Activated CD4-positive, alpha-beta T cell treated with anti-CD3 and anti-CD28 coated beads, Interleukin-2, amount 10 ng/mL, durations not matched to agents 7 days and 5 days (primary cell): ENCODE measurements at places on chromosomes 1 and 21. TPM values are rescaled to one million over a fixed set of nuclear protein-coding genes. Genes with fewer than 3 reads are reported as not detected.

Gene RPS6KC1
- total RNA-seq = 9.8 TPM

Gene HIPK1
- total RNA-seq = 106 TPM

Gene HIVEP3
- total RNA-seq = 18.4 TPM

Gene UMODL1
- 0.21 TPM for total RNA-seq

Gene ZSCAN20
- total RNA-seq = 2.2 TPM

Gene ADCY10
- total RNA-seq = 0.15 TPM

Gene TFF3
- total RNA-seq = not detected

Gene OR2L3
- not detected for total RNA-seq

Gene IL10
- total RNA-seq = 0.12 TPM
